ENCODE measurements at places on chromosomes 16 and 17. TPM values are rescaled to one million over a fixed set of nuclear protein-coding genes. Genes with fewer than 3 reads are reported as not detected.
A peak's percentile ranks its signal among the peaks of the same experiment; 100 is the strongest.

Gene EPX
- not detected for polyA plus RNA-seq

Gene LGALS3BP
- 7.5 TPM for polyA plus RNA-seq

DNA sequence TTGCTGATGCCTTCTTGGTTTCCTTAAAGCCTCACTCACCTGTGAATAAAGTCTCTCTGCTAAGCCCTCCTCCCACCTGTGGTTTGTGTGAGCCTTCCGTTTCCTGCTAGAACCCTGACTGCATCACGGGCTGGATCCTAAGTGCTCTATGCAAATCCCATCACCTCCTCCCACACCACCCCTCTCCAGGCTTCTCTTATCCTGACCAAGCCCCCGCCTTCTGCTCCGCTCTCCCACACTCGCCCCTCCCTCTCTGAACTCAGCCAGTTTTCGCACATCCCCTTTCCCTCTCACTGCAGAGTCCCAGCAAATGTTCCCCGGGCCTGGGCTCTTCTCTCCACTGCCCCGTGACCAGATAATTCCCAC lies 51.8 kb downstream of the PIMREG start:
- DNase-seq = no peak

GRCh38 chr17:7496470-7497183 lies 12.5 kb downstream of the POLR2A start:
- peak; percentile 22 for DNase-seq

DNA sequence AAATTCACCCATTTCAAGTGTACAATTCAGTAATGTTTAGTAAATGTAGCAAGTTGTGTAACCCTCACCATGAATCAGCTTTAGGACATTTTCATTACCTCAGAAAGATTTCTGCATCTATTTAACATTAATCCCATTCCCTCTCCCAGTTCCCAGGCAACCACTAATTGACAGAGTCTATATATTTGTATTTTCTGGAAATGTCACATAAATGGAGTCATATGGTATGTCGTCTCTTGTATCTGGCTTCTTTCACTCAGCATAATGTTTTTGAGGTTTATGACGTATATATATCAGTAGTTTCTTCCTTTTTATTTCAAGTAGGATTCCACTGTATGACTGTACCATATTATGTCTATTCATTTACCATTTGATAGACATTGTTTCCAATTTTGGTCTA lies 199.8 kb downstream of the CYB561 start:
- DNase-seq = no peak

DNA sequence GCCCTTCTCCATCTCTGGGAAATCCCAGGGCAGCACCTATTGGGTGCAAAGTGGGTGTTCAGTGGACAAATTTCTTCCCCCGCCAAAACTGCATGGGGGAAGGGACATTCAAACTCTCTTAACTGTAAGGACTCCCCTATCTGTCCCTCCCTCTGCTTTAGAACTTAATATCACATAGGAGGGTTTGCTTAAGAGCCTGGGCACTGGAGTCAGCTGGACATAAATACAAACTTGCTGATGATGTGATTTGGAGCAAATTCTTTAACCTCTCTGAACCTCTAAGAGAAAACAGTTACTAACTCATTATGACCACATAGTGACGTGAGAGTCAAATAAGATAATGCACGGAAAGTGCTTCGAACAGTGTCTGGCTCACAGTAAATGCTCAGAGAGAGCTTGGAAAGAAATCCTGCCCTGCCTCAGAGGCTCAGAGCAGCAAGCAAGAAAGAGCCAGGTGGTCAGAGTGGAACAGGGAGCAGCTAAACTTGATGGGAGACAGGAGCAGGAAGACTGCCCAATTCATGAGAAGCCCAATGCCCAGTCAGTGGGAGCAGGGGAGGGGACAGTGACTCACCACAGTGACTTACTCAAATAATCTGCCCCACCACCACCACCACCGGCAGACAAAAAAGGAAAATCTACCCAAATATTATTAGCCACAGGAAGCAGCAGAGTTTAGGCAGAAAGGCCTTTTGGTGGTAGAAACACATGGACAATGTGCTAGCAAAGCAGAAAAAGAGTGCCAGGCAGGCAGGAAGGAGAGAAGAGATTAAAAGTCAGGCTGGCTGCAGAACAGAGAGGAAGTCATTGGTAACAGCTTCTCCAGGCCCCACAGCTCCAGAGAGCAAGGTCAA lies 23.9 kb upstream of the CCL1 start:
- no peak for DNase-seq

Measured in B cell (primary cell).